NCI-H2081 (cell line): ENCODE measurements at places on chromosomes 3 and 15.

- DNase-seq, result no peak
Observed at GRCh38 chr3:128557531-128558280, 64.7 kb upstream of the GATA2 start.

DNA sequence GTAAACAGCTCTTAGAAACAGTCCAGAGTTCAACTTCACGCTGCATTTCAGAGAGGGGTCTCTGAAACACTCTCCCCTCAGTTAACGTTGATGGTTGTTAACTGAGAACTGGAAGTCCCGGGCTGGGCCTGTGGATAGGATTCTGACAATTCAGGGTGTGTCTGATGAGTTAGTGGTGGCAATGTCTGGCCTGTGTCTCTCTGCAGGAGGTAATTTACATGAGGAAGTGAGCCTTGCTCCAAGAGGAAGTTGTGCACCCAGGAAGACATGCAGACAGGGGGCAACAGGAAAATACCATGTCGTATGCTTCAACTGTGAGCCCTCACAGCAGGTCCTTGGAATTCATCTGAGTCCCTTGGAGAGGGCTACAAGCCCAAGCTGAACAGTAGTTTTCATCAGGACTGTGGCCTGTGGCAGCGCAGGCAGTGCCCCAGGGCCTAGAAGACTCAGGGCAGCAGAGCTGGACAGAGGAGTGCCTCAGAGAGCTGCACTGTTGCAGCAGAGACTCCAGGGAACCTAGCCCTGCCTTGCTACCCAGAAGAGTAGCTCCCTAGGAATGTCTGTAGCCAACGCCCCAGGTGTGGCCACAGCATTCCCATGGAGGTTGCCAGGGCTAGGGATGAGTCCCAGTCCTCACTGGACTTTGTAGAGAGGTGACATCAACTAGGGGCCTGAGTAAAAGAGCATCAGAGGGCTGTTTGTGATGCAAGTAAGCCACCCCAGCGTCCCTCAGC lies 104.6 kb upstream of the SELENOK start:
- DNase-seq, result no peak

DNA sequence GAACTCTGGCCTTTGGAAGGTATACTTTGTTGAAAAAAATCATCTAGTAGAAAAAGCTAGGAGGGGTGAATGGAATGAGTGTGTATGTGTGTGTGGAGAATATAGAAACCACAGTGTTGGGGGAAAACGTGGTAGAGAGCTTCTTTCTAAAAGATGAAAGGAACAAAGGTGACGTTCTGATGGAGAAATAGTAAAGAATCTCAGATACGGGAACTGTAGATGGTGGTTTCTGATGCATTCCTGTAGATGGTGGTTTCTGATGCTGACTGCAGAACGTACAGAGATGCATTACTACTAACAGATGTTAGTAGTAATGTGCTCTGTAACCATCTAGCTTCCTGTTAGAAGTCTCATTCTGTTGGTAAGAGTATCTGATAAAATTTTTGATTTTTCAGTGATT lies 60.2 kb downstream of the VPS8 start:
- no peak for DNase-seq

- no peak for DNase-seq
Observed at GRCh38 chr3:135081451-135081850, 286.4 kb downstream of the EPHB1 start.

- DNase-seq, result no peak
Observed at GRCh38 chr3:119635719-119636118, 24.7 kb downstream of the POPDC2 start.

- no peak for DNase-seq
Observed at GRCh38 chr15:96209285-96209735, 121.2 kb upstream of the NR2F2 start.

DNA sequence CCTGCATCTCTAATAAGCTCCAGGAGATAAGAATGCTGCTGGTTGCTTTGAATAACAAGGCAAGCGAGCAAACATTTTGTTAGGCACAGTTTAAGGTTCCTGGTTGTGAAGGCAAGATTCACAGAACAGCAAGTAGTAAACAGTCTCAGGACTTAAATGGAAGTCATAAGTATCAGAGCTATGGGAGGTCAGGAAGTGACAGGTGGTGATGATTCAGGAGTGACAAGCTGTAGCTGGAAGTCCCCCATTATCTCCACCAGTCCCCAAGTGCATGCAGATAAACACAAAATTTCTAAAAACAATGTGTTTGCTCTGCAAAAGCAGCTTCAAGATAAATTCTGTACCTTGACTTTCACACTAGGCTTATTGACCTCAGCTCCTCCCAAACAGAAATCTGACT lies 3.3 kb downstream of the FETUB start:
- no peak for DNase-seq

- DNase-seq, result no peak
Observed at GRCh38 chr3:194547042-194547441, 60.2 kb upstream of the ATP13A3 start.

- DNase-seq, result peak; percentile 67
Observed at GRCh38 chr3:632571-633170, 436.1 kb downstream of the CHL1 start.

DNA sequence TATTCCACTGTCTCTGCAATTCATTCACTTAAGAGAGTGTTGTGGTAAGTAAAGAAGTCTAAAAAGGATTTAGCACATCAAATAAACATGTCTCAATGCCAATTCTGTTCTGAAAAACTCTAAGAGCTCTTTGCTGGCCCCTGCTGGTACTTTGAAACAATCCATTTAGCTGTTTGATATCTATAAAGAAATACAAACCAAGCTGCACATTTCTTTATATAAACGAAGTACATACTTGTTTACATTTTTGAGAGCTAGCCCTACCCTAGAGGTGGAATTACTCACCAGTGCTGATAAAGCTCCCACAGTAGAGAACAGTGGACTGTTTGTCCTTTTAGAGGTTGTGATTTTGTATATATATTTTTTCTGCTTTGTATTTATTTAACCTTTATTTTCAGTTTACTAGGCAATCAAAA lies 75.5 kb downstream of the NEDD4 start:
- no peak for DNase-seq

DNA sequence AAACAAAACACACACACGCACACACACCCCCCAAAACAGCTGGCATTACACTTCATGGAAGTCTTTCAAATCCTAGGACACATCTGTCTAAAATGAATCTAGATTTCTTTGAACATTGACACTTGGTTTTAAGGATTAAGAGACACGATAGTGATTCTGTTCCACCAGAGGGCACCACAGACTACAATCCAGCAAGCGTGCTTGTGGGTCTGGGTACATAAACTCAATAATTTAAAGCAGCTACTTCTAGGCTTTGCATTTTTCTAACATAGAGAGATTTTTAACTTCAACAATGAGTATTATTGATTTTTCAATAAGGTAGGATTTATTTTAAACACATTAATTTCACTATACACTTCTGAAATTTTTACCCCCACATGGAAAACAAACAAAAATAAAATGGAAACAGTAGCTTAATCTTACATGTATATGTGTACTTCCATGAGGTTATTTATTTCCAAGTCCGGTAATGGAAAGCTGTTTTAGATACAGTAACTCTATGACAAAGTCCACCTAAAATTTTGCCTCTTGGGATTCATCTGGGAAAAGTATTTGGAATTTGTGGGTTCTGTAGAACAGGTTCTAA lies 564.0 kb upstream of the TGFBR2 start:
- peak; percentile 51 for DNase-seq

DNA sequence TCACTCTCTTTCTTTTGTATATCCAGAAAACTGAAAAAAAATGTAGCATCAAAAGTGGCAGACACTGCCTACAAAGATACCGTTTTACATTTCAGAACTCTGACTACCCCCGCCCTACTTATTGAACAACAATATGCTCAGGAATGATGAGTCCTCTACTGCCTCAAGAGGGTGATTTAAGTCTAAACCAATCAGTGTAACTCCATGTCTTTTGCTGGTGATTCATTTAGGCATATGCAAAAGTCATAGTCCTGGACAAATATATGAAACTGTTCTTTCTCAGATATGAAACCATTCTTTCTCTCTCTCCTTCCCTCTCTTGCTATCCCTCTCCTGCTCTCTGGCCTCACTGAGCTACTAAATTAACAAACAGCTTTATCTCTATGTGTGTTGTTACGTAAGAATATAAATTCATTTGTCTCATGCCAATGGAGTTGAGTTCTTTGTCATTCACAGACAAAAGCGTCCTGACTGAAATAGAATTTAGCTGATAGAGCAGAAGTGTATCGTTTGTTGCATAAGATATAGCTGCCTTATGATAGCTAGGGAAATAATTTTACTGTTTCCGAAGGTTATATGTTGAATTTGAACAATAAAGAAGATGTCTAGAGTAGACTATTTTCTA lies 133.7 kb upstream of the OSTN start:
- no peak for DNase-seq

- DNase-seq, result no peak
Observed at GRCh38 chr3:135159681-135160247, 364.7 kb downstream of the EPHB1 start.

DNA sequence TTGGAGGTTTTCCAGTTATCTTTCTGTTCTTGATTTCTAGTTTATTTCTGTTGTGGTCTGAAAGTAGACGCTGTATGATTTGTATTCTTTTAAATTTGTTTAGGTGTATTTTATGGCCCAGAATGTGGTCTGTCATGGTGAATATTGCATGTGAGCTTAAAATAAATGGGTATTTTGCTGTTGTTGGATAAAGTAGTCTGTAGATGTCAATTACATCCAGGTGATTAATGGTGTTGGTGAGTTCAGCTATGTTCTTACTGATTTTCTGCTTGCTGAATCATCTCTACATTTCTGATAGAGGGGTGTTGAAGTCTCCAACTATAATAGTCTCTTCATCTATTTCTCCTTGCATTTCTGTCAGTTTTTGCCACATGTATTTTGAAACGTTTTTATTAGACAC lies 383.3 kb upstream of the SGO1 start:
- no peak for DNase-seq

DNA sequence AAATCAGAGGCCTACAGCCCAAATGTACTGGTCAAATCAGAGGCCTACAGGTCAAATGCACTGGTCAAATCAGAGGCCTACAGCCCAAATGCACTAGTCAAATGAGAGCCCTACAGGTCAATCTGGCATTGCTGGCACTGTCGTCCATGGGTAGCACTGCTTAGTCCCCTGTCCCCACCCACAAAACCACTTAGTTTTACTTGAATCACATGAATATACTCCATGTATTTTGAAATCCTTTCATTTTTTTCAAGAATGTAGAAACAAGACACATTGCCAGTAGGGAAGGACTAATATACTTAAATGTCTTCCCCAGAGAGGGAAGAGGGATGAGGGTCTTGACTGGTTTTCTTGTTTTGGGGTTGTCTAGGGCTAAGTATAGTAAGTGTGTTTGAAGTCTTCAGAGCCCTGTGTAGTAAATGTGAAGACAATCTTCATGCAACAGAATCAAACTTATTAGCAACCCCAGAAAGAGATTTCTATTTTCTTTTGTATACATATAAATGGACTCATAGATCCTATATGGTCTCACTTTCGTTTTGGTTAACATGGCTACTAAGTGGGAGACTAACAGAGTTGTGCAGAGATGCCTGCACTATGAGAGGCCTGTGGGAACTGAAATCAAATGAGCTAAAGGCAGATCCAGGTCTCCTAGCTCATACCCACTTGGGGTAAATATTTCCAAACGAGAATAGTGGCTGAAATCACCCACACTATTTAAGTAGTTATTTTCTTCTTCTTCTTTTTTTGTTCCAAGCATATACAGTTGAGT lies 38.3 kb upstream of the DCUN1D1 start:
- no peak for DNase-seq

GRCh38 chr3:173744895-173745294 lies 347.4 kb downstream of the NLGN1 start:
- DNase-seq, result no peak

DNA sequence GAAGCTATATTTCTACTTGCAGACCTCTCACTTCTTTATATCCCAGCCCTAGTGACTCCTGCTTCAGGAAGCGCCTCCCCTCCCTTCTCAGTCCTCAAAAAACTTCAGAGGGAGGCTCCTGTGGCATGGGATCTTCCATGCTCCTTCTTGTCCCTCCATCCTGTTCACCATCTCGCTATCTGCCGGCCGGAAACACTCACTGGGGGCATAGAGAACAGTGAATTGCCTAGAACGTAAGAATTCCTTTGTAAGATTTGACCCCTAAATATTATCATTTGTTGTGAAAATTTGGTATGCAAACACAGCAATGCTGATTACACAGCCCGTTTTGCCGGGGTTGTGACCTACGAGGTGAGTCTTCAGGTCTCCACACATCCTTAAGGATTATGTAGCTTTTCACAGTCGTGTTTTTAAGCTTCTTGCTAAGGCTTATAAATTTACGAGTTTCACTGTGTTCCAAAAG lies 218.7 kb upstream of the ATP10A start:
- no peak for DNase-seq

DNA sequence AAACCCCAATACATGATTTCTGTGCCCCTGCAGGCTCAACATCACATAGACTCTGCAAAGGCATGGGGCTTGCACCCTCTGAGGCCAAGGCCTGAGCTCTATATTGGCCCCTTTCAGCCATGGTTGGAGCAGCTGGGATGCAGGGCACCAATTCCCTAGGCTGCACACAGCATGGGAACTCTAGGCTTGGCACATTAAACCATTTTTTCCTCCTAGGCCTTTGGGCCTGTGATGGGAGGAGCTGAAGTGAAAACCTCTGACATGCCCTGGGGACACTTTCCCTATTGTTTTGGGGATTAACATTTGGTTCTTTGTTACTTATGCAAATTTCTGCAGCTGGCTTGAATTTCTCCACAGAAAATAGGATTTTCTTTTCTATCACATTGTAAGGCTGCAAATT lies 1629.5 kb downstream of the OTOL1 start:
- DNase-seq, result no peak

GRCh38 chr15:40111888-40112287 lies 3.2 kb upstream of the BMF start:
- DNase-seq, result no peak

GRCh38 chr3:123768480-123769355 lies 115.4 kb downstream of the MYLK start:
- DNase-seq, result no peak

- no peak for DNase-seq
Observed at GRCh38 chr3:62873451-62873760, 1.8 kb downstream of the CADPS start.

DNA sequence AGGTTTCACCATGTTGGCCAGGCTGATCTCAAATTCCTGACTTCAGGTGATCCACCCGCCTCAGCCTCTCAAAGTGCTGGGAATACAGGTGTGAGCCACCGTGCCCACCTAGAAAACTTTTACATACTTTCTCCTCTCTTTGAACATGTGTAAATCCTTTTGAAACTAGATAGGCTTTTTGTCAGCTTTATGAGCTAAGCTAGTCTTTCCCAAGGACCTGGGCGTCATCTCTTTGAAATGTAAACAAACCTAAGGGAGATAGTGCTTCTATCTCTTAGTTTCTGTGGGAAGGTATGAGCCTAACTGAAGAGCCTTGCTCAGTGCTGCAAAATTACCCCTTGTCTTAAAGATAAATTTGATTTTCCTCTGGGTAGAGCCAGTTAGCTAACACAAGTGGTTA lies 4.8 kb downstream of the CX3CR1 start:
- no peak for DNase-seq
